T-cell (primary cell): ENCODE measurements at places on chromosomes 3 and 15.

DNA sequence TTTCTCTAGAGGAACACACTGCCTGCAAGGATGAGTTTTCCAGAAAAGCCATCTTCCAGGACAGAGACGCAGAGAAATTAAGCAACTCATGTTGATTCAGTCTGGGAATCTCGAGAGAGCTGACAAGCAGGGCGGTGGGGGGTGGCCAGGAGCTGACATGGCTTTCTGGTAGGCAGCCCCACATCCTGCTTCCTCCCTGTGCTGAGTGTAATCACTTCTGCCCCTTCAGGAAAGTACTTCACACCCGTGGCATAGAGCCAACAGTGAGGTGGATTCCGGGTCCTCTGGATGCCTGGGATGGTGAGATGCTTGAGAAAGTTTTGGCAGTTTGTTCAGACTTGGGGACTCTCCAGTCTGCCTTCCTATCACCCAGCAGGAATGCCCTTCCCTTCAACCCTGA, 221.1 kb downstream of the SLCO3A1 start:
- peaks cover 33% of the 10 kb centered on the region for H3K4me1 ChIP-seq
- H3K36me3 ChIP-seq, result no peaks in the 10 kb centered on the region
- no peaks in the 10 kb centered on the region for H3K27me3 ChIP-seq

GRCh38 chr3:151946606-151947005, 73.2 kb downstream of the SUCNR1 start:
- H3K4me3 ChIP-seq, result no peak overlapping the region

- H3K27ac ChIP-seq, result no peak overlapping the region
- H3K4me3 ChIP-seq, result no peak overlapping the region
- no peaks in the 10 kb centered on the region for H3K4me1 ChIP-seq
- no peaks in the 10 kb centered on the region for H3K27me3 ChIP-seq
Observed at GRCh38 chr3:82815417-82816058, 1054.1 kb upstream of the GBE1 start.

- no peak for DNase-seq
Observed at GRCh38 chr3:159852821-159853505, 135.7 kb upstream of the IL12A start.

- peaks cover 6% of the 10 kb centered on the region for H3K36me3 ChIP-seq
- no peaks in the 10 kb centered on the region for H3K4me1 ChIP-seq
- no peak overlapping the region for H3K27ac ChIP-seq
Observed at GRCh38 chr3:128369881-128370642, 96.6 kb downstream of the DNAJB8 start.

GRCh38 chr3:10786640-10787039, 29.4 kb upstream of the SLC6A11 start:
- no peaks in the 10 kb centered on the region for H3K36me3 ChIP-seq
- H3K4me1 ChIP-seq, result no peaks in the 10 kb centered on the region
- no peak overlapping the region for H3K4me3 ChIP-seq
- no peak overlapping the region for H3K27ac ChIP-seq

GRCh38 chr3:29202378-29202777, 78.5 kb upstream of the RBMS3 start:
- no peaks in the 10 kb centered on the region for H3K27me3 ChIP-seq
- no peak overlapping the region for H3K4me3 ChIP-seq
- H3K4me1 ChIP-seq, result no peaks in the 10 kb centered on the region
- no peak for DNase-seq
- no peak overlapping the region for H3K27ac ChIP-seq
- no peaks in the 10 kb centered on the region for H3K36me3 ChIP-seq

DNA sequence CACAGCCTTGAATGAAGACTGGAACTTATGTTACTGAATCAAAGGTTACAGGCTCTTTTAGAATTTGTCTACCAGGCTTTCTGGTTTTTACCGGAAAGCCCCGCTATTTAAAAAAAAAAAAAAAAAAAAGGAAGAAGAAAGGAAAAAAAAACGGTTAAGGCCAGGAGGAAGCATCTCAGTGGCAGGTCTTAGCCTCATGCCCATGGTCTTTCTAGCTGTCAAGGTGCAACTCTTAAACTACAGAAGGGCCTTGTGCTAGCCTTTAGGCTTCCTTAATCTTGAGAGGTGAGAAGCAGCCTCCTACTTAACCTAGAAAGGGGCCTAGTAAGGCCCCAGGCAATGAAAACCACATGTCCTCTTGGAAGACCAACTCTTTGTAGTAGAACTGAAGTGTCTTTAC, 77.5 kb downstream of the TBC1D5 start:
- DNase-seq, result no peak
- no peaks in the 10 kb centered on the region for H3K27me3 ChIP-seq
- no peak overlapping the region for H3K4me3 ChIP-seq
- no peak overlapping the region for H3K27ac ChIP-seq
- H3K4me1 ChIP-seq, result no peaks in the 10 kb centered on the region

- H3K36me3 ChIP-seq, result no peaks in the 10 kb centered on the region
- H3K27me3 ChIP-seq, result peaks cover under 1% of the 10 kb centered on the region
- DNase-seq, result no peak
- H3K4me1 ChIP-seq, result no peaks in the 10 kb centered on the region
- H3K27ac ChIP-seq, result no peak overlapping the region
- H3K4me3 ChIP-seq, result no peak overlapping the region
Observed at GRCh38 chr3:64654013-64654412, 33.8 kb downstream of the ADAMTS9 start.

GRCh38 chr15:78640527-78641101, 396 bp downstream of the CHRNB4 start:
- no peaks in the 10 kb centered on the region for H3K36me3 ChIP-seq
- H3K4me1 ChIP-seq, result no peaks in the 10 kb centered on the region
- no peaks in the 10 kb centered on the region for H3K27me3 ChIP-seq
- H3K4me3 ChIP-seq, result peak overlapping the region; percentile 31

- no peak overlapping the region for H3K4me3 ChIP-seq
- no peaks in the 10 kb centered on the region for H3K36me3 ChIP-seq
- no peak overlapping the region for H3K27ac ChIP-seq
Observed at GRCh38 chr3:181615666-181616065, 96.1 kb upstream of the SOX2 start.
